ENCODE measurements at places on chromosomes 1 and 21. TPM values are rescaled to one million over a fixed set of nuclear protein-coding genes. Genes with fewer than 3 reads are reported as not detected.

Gene CTSE
- total RNA-seq = not detected

Gene GNAT2
- total RNA-seq = 0.17 TPM

Gene CC2D1B
- 18.2 TPM for total RNA-seq

Gene DDOST
- total RNA-seq = 208 TPM

Gene ZBTB48
- 17.1 TPM for total RNA-seq

Gene CFAP45
- total RNA-seq = 0.94 TPM

Gene CDA
- total RNA-seq = 29.1 TPM

Gene SLC25A34
- 0.53 TPM for total RNA-seq

Measured in A549 treated with Mapracorat at 1 μM for 4 hours (cell line).